ENCODE measurements at places on chromosomes 6 and 20.

DNA sequence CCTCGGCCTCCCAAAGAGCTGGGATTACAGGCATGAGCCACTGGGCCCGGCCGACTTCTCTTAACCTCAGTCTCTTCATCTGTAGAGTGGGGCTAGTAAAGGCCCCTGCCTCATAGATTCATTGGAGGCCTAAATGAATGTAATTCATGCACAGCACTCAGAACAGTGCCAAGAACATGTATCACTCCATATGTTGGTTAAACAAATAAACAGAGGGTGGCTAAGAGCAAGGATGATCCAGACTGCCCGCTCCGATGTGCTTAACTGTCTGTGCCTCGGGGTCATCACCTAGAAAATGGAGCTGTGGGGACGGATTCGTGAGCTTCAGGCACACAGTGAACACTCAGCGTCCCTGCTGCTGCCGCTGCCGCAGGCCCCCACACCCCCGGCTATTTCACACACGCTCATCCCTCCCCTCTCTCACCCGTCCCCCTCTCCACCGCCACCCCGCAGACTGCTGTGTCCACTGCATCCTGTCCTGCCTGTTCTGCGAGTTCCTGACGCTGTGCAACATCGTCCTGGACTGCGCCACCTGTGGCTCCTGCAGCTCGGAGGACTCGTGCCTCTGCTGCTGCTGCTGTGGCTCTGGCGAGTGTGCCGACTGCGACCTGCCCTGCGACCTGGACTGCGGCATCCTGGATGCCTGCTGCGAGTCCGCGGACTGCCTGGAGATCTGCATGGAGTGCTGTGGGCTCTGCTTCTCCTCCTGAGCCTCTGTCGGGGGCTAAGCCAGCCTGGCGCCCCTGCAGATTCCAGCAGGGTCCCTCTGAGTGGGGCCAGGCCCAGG lies 14.8 kb downstream of the MDFI start:
- DNase-seq = no peak

DNA sequence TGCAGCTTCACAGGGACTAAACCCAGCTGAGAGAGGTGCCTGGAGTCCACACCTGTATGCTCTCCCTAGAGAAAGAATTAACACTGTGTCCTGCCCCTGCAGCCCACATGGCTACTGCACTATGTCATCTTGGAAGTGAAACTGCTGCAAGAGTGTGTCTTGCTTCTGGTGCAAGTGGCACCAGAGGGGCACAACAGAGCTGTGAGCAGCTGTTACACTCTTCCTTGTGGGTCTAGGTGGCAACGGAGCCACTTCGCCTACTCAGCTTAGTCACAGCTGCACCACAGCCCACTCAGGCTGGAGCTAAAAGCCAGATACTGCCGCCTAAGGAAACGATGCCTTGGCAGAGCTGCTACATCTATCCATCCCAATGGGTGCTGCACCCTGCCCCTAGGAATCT lies 391.4 kb downstream of the COL12A1 start:
- DNase-seq = no peak

GRCh38 chr6:68635706-68636513 lies 828 bp downstream of the ADGRB3 start:
- DNase-seq = no peak

DNA sequence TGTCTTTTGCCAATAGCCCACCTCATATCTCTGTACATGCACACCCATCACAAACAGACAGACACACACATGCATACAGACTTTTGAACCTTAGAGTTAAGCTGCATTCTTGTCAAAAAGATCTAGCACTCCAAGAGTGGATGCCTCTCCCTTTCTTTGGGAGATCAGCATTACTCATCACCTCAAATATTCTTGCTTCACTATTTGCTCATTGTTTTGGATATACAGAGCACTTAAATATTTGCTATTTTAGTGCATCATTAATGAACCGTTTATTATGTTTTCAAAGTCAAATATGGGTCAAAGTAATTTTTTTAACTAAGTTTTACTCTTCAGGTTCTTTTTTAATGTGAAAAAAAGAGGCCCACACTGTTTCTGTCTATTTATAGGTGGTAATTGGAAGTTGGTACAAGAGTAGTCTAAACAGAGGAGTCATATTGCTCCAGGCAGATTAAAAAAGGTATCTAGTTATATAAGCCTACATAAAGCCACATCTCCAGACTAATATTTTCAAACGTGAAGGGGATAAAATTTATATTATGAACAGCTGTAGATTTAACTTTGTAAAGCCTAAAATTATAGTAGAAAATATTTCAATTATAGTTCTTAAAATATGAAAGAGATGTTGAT lies 102.6 kb downstream of the FLRT3 start:
- DNase-seq = no peak

- no peak for DNase-seq
These were observed 42.7 kb upstream of the HINT3 start for GRCh38 chr6:125913864-125914351.

- DNase-seq = no peak
These were observed 160.4 kb downstream of the TMEM242 start for GRCh38 chr6:157162766-157163433.

- no peak for DNase-seq
These were observed 55.9 kb downstream of the ANKEF1 start for GRCh38 chr20:10090588-10091166.

GRCh38 chr6:112228480-112229332 lies 25.7 kb downstream of the LAMA4 start:
- no peak for DNase-seq

- no peak for DNase-seq
These were observed 365.2 kb upstream of the POU3F2 start for GRCh38 chr6:98469141-98469540.

GRCh38 chr6:22357724-22358189 lies 60.9 kb upstream of the PRL start:
- DNase-seq = no peak

DNA sequence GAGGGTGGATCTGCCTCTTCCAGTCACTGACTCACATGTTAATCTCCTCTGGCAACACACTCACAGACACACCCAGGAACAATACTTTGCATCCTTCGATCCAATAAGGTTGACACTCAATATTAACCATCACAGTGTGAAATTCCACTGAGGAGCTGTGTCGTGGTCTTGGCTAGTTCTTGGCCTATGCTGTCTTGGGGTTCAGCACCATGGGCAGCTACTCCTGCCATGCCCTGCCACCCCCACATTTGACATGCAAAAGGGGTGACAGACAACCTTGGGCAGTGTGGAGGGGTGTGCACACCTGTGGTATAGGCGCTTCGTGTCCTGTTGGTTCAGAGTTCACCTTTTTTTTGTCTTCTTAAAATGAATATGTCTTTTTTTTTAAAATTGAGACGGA lies 25.8 kb downstream of the ANKRD6 start:
- DNase-seq = no peak

DNA sequence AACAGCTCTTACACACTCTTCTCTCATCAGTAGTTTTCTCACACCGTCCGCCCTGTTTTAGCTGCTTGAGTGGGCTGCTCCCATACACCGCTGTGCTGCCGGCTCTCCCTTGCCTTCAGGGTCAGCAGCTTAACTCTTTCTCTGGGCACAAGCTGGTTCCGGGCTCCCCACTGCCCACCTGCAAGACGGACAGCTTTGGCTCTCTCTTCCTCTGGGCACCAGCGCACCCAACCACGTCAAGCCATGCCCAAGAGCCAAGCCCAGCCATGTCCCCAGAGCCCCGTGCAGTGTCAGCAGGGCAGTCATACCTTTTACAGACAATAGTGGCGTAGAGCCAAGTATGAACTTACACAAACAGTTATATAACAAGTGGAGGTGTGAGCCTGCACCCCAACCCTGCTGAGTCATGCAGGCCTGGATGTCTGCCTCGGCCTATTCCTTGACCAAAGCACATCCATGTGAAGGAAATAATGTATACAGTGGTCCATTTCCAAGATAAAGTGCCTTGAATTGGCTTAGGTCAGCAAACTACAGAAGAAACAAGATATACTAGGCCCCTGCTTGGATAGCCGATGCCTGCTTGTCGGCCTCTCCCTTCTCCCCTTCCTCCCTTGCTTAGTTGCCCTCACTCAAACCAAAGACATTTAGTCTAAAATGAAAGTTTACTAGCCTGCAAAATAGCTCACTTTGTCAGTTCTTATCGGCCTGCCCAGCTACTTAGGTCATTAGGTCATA lies 89.3 kb downstream of the JPH2 start:
- DNase-seq = no peak

- DNase-seq = no peak
These were observed 62.3 kb upstream of the SYNDIG1 start for GRCh38 chr20:24407151-24407550.

- DNase-seq = no peak
These were observed 32.0 kb upstream of the EDN1 start for GRCh38 chr6:12258191-12258590.

- no peak for DNase-seq
These were observed 31.8 kb upstream of the RALGAPA2 start for GRCh38 chr20:20744170-20744725.

GRCh38 chr6:143743301-143744166 lies 65.8 kb downstream of the PHACTR2 start:
- DNase-seq = no peak

DNA sequence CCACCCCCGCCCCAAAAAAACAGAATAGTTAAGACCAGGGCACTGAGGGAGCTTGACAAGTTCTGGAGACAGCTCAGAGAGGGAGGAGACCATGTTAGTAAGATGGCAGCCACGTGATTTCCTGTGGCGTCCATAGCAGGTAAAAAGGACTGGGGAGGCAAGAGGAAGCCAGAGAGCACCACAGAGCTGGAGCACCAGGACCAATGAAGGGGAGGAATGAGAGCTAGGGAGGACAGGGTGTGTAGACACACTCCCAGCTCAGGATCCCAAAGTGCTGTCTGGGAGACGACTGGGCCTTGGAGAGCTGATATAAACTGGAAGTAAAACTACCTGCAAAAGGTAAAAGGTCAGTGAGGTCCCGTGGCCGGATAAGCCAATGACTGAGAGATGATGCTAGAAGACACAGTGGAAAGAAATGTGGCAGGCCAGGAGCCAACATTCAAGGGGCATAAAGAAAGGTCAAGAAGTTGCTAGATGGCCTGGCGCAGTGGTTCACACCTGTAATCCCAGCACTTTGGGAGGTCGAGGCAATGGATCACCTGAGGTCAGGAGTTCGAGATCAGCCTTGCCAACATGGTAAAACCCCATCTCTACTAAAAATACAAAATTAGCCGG lies 39.0 kb downstream of the SLC23A2 start:
- no peak for DNase-seq

DNA sequence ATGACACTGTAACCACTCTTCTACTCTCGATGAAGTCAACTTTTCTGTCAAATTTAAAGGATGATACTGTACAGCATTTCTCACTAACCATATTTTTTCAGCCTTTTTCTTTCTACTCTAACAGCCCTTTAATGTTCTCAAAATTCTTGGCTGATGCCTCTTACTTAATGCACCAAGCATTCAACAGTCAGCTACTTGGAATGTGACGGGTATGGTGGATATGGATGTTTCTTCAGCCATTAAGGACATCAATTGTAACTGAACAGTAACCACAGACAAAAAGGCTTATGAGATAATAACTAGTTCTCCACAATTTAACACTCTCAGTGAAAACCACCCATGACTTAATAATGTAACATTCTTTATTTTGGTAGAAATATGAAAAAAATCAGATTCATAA lies 467.2 kb upstream of the ZNF337 start:
- DNase-seq = no peak

- DNase-seq = no peak
These were observed 768.8 kb upstream of the SLC35B3 start for GRCh38 chr6:9204171-9204570.

- no peak for DNase-seq
These were observed 129.3 kb downstream of the ARID1B start for GRCh38 chr6:156906451-156906850.

- DNase-seq = no peak
These were observed 130.6 kb downstream of the NFATC2 start for GRCh38 chr20:51411870-51412269.

DNA sequence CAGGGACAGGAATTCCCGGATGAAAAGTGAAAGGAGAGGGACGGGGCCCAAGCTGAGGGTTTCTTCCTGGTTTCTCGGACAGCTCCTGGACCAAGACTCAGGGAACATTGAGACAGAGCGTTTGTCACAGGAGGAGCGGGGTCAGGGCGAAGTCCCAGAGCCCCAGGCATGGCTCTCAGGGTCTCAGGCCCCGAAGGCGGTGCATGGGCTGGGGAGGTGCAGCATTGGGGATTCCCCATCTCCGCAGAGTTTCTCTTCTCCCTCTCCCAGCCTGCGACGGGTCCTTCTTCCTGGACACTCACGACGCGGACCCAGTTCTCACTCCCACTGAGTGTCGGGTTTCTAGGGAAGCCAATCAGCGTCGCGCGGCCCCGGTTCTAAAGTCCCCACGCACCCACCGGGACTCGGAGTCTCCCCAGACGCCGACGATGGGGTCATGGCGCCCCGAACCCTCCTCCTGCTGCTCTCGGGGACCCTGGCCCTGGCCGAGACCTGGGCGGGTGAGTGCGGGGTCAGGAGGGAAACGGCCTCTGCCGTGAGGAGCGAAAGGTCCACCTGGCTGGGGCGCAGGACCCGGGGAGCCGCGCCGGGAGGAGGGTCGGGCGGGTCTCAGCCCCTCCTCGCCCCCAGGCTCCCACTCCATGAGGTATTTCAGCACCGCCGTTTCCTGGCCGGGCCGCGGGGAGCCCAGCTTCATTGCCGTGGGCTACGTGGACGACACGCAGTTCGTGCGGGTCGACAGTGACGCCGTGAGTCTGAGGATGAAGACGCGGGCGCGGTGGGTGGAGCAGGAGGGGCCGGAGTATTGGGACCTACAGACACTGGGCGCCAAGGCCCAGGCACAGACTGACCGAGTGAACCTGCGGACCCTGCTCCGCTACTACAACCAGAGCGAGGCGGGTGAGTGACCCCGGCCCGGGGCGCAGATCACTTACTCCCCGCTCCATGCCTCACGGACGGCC lies 54.6 kb upstream of the POLR1H start:
- DNase-seq = no peak

DNA sequence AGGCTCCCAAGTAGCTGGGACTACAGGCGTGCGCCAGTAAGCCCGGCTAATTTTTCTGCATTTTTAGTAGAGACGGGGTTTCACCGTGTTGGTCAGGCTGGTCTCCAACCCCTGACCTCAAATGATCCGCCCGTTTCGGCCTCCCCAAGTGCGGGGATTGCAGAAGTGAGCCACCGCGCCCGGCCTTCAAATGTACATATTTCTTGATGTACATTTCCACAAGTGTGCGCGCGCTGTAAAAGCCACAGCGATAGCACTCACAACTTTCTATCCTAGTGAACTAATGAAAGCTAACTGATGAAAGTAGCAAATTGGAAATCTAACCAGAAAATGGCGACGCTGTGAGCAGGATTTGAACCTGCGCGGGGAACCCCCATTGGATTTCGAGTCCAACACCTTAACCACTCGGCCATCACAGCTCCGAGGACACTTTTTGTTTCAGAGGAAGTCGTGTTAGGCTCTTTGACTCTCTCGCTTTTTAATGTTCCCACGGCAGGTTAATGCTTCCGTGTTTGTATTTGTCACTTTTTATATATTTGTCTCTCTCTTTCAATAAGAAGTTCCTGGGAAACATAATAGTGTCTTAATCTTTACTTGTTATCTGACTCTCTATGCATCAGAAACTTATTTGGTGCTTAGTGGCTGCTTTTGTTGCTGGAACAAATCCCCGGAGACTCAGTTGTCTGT lies 199.4 kb upstream of the ZNF184 start:
- no peak for DNase-seq

- DNase-seq = no peak
These were observed 17.0 kb upstream of the HLA-A start for GRCh38 chr6:29925321-29925720.
